Renal pelvis (tissue), 12 donors: ENCODE measurements at places on chromosomes 1 and 21.

DNA sequence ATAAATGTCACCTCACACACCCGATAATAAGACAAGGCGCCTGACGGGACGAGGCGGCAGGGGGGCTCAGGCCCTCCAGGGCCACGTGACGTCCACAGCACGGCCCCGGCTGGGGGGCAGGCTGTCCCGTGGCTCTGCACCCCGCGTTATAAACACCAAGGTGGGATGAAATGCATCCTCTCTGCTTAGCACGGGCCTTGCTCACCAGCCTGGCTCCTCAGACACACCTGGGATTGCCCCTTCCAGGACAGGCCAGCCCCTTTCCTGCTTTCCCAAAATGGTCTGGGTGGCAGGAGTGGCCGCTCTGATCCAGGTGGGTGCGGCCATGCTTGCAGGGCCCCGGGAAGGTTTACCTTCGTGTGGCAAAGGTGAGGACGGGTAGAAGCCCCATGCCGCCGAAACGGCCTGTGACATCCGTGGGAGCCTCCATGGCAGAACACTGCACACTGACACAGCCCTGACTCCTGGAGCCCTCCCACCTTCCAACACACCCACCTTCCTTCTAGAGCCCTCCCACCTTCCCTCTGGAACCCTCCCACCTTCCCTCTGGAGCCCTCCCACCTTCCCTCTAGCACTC is 35.9 kb downstream of the SLC19A1 start:
- DNase-seq = no peak

DNA sequence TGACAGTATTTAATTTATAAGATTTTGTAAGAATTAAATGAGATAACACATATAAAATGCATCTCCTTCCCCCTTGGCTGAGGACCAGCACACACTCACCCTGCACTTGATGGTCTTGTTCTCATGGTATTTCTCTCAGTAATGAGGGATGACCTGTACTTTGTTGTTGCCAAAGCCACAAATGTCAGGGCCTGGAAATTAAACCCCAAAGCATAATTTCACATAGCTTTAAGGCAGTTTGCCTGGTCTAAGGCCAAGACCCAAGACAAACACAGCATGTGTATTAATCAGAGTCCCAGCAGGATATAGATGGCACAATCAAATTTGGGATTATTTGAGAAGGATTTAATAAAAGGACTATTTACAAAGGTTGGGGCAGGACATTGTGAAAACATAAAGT is 48.6 kb upstream of the EPS15 start:
- no peak for DNase-seq

GRCh38 chr1:214216021-214216420 is 64.9 kb upstream of the SMYD2 start:
- DNase-seq = no peak

GRCh38 chr1:155051777-155052398 is 772 bp downstream of the ADAM15 start:
- no peak for DNase-seq

DNA sequence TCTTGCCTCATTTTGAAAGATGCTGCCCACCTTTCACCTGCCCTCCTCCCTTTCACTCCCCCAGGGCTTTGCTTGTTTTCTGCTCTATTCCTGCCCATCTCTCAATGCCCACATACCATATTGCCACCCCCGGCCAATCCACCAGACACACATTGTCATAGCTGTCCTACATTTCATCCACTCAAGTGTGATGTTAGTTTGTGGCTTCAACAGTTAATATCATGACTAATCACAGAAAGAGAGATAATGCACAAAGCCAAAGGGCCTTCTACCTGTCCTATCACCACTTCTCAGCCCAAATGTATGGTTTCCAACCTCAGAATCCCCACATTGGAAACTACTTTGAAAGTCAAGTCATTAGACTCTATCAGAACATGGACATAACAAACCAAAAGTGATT is 18.0 kb upstream of the RCSD1 start:
- DNase-seq = no peak
